CD8-positive, alpha-beta memory T cell (primary cell): ENCODE measurements at places on chromosomes 11 and 22. TPM values are rescaled to one million over a fixed set of nuclear protein-coding genes. Genes with fewer than 3 reads are reported as not detected.

GRCh38 chr11:79488286-79488685, 47.5 kb upstream of the TENM4 start:
- DNase-seq = no peak

DNA sequence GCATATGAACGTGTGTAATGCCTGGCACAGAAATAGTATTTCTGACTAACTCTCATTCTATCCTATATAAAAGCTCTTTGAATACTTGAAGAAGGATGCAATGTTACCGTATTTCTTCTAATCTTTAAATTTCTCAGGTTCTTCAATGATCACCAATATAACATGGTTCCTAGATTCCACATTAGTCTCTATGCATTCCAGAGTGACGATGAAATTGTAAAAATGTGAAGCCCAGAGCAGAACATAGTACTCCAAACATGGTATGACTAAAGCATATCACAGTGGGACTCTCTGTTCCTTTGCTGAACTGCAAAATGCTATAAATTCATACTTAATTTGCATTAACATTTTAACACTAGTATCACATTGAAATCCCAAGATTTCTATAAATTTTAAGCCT, 877.6 kb upstream of the CHORDC1 start:
- DNase-seq = no peak

DNA sequence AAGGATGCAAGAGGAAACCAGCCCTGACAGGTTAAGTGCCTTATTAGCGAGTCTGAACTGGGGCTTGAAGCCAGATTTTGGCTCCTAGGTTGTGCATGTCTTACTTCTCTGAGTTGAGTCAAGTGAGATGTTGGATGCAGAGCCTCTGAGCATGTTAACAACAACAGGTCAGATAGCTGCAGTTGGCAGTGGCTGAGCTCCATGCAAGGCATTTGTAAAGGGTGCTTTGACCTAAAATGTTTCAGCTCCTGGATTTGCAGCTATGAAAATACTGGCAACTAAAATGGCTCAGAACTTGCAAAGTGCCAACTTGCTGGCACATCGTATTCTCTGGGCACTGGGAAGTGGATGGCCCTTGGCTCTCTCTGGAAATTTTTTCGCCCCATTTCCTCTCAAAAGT, 16.4 kb upstream of the CSRP3 start:
- DNase-seq = no peak

GRCh38 chr22:43289976-43290721, 53.0 kb downstream of the SCUBE1 start:
- no peak for DNase-seq

Gene CST6
- not detected for total RNA-seq

DNA sequence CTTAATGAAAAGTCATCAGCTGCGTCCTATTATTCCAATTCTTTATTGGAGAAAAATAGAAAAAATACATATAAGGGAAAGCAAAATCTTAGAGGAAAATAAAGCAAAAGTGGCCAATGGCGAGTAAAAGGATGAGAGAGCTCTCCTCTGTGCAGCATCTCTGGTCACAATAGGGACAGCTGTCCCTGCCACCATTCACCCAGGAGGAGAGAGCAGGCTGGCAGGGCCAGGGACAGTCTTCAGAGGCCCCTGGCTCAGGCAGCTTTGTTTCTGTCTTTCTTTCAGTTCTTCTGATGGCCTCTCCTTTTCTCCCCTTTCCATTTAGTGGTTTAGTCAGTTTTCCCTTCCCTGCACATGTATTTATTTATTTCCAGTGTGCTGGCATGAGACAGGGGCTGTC, 941.3 kb downstream of the NTM start:
- DNase-seq = no peak

DNA sequence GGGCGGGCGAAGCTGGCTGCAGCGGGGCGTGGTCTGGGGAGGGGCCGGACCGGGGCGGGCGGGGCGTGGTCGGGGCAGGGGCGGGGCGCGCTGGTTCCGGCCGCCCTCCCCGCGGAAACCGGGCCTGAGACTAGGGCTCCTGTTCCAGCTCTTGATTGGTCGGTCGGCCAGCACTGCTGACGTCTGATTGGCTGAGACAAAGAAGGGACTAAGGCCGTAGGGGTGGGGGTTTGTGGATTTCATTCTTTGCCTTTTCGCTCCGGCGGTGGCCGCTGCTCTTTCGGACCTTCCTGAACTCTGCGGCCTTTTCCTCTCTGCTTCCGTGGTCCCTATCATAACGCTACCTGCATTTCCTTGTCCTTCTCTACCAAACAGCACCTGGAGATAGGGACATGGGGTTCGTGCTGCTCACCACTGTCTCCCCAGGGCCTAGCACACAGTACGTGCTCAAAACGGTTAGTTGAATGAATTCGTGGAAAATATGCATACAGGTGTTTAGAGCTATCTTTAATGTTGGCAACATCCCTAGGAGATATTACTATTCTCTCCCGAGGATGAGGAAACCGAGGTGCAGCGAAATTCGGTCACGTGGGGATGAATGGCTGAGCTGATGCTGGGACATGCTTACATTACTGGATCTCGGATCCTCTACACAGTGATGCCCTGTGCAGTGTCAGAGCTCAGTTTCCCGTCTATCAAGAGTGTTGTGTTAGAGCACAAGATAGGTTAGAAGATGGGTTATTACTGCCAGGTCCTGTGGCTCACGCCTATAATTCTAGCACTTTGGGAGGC, 62.8 kb downstream of the NFAM1 start:
- DNase-seq = peak; percentile 83

- no peak for DNase-seq
Measured at GRCh38 chr11:24264868-24265267, 232.0 kb upstream of the LUZP2 start.

DNA sequence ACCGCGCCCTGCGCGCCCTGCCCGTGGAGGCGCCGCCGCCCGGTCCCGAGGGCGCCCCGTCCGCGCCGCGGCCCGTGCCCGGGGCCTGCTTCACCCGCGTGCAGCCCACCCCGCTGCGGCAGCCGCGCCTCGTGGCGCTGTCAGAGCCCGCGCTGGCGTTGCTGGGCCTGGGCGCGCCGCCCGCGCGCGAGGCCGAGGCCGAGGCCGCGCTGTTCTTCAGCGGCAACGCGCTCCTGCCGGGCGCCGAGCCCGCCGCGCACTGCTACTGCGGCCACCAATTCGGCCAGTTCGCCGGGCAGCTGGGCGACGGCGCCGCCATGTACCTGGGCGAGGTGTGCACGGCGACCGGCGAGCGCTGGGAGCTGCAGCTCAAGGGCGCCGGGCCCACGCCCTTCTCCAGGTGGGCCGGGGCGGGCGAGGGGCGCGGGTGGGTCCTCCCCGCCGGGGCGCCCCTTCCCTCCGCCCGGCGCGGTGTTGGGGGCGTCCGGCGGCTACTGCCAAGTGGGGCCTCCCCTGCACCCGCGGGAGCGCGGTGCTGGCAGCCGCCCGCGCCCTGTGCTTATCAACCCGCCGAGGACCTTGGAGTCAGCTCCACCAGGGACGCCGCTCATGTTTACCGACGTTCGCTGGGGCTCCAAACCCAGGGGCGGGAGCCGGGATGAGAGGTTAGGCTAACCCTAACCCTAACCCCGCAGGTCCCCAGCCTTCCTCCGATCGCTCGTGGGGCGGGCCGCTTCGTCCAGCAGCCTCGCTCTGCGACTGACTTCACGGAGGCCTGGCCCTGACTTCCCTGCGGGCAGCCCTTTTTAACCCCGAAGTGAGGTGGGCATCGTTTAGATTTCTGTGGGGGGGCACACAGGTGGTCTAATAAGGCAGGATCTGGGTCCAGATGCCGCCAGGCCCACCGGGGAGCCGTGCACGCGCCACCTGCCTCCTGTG, 649 bp downstream of the SELENOO start:
- no peak for DNase-seq

- DNase-seq = no peak
Measured at GRCh38 chr11:115317277-115318185, 186.7 kb downstream of the CADM1 start.

DNA sequence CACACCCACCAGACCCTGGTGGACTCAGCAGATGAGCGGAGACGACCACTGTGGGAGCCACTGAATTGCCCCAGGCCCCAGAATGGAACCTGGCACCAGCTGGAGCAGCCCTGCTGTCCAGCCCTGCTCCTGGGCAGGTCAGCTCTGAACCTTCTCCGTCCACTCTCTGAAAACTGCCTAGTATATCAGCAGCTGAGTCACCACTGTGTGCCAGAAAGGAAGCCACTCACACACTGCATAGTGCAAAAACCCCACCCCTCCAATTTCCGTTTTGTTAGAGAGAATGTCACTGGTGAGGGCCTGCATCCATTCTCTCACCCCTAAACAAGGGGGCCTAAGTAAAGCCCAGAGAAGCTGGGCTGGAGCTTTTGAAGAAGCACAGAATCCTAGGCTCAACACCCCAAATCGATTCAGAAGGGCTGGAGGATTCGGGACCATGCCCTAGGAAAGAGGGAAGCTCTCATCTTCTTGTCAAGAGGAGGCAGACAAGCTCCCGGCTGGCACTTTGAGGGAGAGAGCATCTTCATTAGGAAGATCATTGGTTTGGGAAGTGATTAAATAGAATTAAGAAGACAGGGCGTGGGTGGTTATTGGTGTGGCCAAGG, 44.5 kb downstream of the GALNT18 start:
- DNase-seq = no peak

Gene TTC36
- 0.59 TPM for total RNA-seq

Gene SDHAF2
- 48.8 TPM for total RNA-seq

DNA sequence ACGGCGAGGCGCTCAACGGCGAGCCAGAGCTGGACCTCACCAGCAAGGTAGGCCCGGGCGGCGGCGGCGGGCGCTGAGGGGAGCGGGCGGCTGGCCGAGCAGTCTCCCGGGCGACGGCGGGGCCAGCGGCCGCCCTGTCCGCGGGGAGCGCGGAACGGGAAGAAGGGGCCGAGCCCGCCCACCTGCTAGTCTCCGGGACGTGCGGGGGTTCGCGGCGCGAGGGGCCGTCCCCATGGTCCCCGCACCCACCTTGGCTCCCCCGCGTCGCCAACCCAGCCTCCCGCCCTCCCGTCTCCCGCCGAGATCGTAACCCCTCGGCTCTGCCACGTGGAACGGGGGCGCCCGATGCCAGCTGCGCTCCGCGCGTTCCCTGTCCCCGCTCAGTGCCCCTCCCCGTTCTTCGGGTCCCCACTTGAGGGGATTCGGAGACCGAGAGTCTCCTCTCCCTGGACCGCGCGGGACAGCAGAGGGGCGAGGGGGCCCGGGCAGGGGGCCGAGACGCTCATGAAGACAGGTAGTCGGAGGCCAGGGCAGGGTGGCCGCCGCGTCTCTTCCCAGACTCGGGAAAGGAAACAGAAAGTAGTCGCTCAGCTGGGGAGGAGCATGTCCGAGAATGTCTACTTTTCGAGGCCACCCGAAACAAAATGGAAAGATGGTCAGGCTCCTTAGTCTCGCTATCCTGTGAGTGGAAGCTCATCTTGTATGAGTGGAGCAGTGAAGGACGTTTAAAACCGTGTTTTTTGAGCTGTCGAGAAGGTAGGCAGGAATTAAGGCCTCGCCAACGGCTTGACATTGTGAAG, 557 bp downstream of the GTPBP1 start:
- peak; percentile 38 for DNase-seq

Gene KRTAP5-1
- total RNA-seq = not detected

DNA sequence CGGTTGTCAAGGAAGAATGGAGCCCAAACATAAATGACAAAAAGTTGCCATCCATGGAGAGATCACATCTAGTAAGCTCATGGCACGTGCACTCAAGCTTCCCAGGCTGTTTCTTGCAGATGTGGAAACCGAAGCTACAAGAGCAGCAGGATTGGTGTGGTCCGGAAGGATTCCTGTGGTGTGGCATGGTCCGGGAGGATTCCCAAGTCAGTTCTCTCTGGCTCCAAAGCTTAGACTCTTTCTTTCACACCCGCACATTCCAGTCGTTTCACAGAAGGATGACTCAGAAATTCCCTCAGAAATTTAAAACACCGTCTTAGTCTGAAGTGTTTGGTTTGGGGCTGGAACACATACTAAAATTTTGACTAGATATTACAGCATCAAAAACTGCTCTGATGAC, 78.0 kb upstream of the DRD2 start:
- DNase-seq = no peak

GRCh38 chr11:58227956-58228615, 632 bp downstream of the OR10Q1 start:
- DNase-seq = no peak
